Activated CD8-positive, alpha-beta memory T cell treated with anti-CD3 and anti-CD28 coated beads for 1 hour (primary cell): ENCODE measurements at places on chromosomes 11 and 22.

DNA sequence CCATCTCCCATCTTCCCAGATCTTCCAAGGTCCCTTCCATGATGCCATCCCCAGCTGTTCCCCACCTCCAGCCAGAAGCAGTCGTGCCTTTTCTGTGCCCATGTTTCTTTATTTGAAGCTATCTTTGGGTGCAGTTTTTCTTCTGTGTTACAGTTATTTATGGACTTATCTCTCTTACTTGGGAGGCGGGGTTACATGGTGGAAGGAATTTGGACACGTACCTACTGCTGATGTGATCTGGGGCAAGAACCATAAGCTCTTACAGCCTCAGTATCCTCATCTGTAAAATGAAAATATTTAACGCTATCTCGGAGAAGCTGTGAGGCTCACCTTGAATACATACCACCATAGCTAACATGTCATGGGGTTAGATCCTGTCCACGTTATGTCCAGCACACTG, 98.9 kb downstream of the ZBTB16 start:
- no peak for DNase-seq

GRCh38 chr22:36067235-36067558, 38.6 kb upstream of the RBFOX2 start:
- DNase-seq, result no peak

DNA sequence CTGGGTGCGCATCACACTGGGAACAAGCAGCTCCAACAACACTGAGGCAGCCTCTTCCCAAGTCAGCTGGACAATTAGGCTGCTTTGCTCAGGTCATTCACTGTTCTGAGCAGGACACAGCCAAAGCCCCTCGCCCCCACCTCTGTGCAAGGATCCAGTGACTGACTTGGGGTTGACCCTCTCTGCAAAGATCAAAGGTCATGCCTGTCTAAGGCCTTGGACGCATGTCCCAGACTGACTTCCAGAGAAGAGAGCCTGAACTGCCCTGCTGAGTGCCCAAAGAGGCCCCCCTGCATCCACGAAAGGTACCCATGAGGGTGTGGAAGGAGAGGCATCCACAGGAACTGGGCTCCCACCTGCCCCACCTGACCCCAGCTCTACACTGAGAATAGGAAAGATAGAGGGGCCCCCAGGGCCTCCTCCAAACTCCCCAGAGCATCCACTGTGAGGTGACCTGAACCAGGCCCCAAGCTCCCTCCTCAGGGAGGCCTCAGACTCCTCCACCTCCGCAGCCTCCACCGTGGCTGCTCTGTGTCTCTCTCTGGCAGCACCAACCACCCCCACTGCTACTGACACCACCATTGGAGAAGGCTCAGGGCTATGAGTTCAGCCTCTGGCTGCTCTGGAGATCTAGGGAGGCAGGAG, 53.5 kb downstream of the IGLL5 start:
- no peak for DNase-seq

GRCh38 chr11:61837411-61838005, 9.4 kb downstream of the FADS2 start:
- no peak for DNase-seq

GRCh38 chr11:123517559-123518364, 87.7 kb downstream of the GRAMD1B start:
- DNase-seq, result no peak
